Activated naive CD4-positive, alpha-beta T cell treated with anti-CD3 and anti-CD28 coated beads for 36 hours (primary cell): ENCODE measurements at places on chromosomes 1 and 21. TPM values are rescaled to one million over a fixed set of nuclear protein-coding genes. Genes with fewer than 3 reads are reported as not detected.

- H3K4me3 ChIP-seq, result no peak overlapping the region
- DNase-seq, result no peak
- peaks cover 12% of the 10 kb centered on the region for H3K36me3 ChIP-seq
- H3K27ac ChIP-seq, result no peak overlapping the region
- no peaks in the 10 kb centered on the region for H3K27me3 ChIP-seq
Measured at GRCh38 chr1:5955479-5955977, 36.7 kb downstream of the NPHP4 start.

MX2 gene
- total RNA-seq, result 32.5 TPM

GRCh38 chr1:98049370-98050135 lies 128.7 kb upstream of the DPYD start:
- H3K27me3 ChIP-seq, result peaks cover 57% of the 10 kb centered on the region
- peaks cover 36% of the 10 kb centered on the region for H3K4me1 ChIP-seq
- no peaks in the 10 kb centered on the region for H3K36me3 ChIP-seq
- no peak overlapping the region for H3K27ac ChIP-seq

- no peaks in the 10 kb centered on the region for H3K27me3 ChIP-seq
- no peak overlapping the region for H3K4me3 ChIP-seq
- no peak for DNase-seq
- H3K4me1 ChIP-seq, result peaks cover 62% of the 10 kb centered on the region
- H3K27ac ChIP-seq, result no peak overlapping the region
Measured at GRCh38 chr1:113793878-113794834, 18.1 kb downstream of the RSBN1 start.

DNA sequence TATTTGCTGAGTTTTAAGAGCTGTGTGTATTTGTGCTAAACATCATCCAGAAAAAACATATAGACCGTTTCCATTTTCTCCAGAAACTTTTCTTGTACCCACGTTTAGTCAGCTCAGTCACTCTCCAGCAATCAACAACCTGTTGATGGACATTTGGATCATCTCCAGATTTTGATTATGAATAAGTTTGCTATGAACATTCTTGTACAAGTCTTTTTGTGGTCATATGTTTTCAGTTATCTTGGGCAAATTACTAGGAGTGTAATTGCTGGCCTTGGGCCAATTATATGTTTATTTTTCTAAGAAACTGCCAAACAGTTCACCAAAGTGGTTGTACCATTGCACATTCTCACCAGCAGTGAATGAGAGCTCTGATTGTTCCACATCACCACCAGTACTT lies 221.8 kb downstream of the CENPF start:
- H3K4me3 ChIP-seq, result no peak overlapping the region
- H3K4me1 ChIP-seq, result no peaks in the 10 kb centered on the region
- H3K27me3 ChIP-seq, result no peaks in the 10 kb centered on the region
- H3K36me3 ChIP-seq, result no peaks in the 10 kb centered on the region
- no peak overlapping the region for H3K27ac ChIP-seq

DNA sequence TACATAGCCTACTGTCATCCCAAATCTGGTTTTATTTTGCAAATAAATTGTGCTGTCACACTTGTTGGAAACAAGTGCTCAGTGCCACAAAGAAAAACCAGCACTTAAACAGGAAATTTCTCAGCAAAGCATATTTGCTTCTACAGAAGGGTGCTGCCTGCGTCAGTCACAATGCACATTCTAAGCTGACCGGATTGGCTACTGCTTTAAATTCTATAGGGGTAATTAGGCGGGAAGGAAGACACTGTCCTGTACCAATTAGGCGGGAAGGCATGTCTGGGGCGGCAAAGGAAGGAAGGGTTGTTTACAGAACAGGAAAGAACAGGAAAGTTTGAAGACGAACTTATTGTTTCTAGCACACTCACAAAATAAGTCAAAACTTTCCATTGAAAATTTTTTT lies 2.8 kb downstream of the IFI16 start:
- peaks cover 35% of the 10 kb centered on the region for H3K4me1 ChIP-seq
- H3K27ac ChIP-seq, result peak overlapping the region; percentile 99

DNA sequence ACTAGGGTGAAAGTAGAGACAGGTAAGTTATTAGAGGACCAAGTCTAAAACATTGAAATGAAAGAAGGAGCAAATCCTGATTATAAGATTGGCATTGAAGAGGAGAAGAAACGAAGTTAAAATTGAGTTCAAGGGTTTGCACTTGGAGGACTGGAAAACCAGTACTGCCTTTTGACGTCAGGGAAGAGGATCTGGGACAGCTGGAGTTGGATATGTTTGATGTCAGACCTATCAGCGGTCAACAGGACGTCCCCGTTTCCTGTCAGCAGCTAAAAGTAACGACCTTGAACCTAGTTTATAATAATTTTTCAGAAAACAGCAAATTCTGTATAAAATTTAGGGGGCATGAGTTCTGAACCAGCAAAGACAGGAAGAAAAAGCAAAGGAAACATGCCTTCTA lies 1.2 kb upstream of the NID1 start:
- no peak for DNase-seq
- peaks cover 26% of the 10 kb centered on the region for H3K4me1 ChIP-seq
- no peak overlapping the region for H3K27ac ChIP-seq

- no peaks in the 10 kb centered on the region for H3K36me3 ChIP-seq
- DNase-seq, result peak; percentile 75
- H3K27me3 ChIP-seq, result peaks cover 48% of the 10 kb centered on the region
Measured at GRCh38 chr1:11858968-11859871, 475 bp upstream of the NPPB start.

DNA sequence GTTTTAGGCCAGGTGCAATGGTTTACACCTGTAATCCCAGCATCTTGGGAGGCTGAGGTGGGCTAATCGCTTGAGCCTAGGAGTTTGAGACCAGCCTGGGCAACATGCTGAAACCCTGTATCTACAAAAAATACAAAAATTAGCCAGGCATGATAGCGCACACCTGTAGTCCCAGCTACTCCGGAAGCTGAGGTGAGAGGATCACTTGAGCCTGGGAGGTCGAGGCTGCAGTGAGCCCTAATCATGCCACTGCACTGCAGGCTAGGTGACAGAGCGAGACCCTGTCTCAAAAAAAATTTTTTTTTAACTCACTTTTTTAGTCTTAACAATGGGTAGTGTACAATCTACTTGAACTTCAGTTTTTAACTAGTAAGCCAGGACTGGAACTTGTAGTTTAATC lies 137.5 kb downstream of the HS2ST1 start:
- H3K27me3 ChIP-seq, result no peaks in the 10 kb centered on the region
- H3K4me1 ChIP-seq, result peaks cover 10% of the 10 kb centered on the region
- no peak overlapping the region for H3K27ac ChIP-seq
- no peak overlapping the region for H3K4me3 ChIP-seq

DNA sequence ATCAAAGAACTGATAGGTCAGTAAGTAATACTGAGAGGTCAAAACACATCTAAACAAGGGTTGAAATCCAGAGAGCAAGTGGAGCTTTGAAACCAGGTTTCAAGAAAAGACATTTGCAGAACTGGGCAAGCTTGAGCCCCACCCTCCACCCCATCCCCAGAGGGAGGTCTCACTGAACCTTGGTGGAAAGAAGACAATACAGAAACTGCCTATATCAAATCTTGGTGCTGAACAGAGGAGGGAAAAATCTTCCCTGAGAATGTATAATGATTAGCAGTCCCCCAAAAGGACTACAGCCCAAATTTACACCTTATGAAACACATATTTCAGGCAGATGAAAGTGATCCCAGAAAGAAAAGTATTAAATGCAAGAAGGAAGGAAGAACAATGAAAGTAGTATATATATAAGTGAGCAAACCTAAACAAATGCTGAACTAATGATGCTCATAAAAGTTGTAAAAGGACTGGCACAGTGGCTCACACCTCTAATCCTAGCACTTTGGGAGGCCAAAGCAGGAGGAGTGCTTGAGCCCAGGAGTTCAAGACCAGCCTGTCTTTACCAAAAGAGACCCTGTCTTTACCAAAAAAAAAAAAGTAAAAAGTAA lies 12.4 kb downstream of the ZBTB17 start:
- H3K36me3 ChIP-seq, result peaks cover 11% of the 10 kb centered on the region
- DNase-seq, result no peak
- peak overlapping the region; percentile 97 for H3K27ac ChIP-seq

GRCh38 chr21:44949779-44950198 lies 10.0 kb downstream of the SLX9 start:
- no peak overlapping the region for H3K4me3 ChIP-seq
- peaks cover 10% of the 10 kb centered on the region for H3K36me3 ChIP-seq
- H3K27me3 ChIP-seq, result no peaks in the 10 kb centered on the region
- peaks cover 17% of the 10 kb centered on the region for H3K4me1 ChIP-seq
- no peak overlapping the region for H3K27ac ChIP-seq
- DNase-seq, result peak; percentile 92

RNU1-2 gene
- total RNA-seq, result 1,386 TPM

DNA sequence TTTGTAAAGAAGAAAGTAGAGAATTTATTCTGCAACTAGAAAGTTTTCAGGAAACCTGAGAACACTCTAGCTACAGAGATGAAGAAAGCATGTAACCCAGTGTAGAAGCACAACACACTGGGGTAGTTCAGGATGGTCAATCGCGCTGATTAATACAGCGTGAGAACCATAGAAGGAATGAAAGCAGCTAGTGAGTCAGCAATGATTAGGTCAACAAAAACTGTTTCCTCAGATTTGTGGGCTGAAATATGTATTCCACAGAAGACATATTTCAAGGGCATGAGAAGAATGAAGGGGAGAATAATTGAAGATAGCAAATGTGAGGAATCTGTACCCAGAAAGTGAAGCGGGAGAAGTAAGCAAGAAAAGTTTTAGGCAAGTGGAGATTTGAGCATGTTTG lies 97.8 kb upstream of the ADGRL2 start:
- H3K36me3 ChIP-seq, result no peaks in the 10 kb centered on the region
- no peaks in the 10 kb centered on the region for H3K4me1 ChIP-seq
- no peak overlapping the region for H3K4me3 ChIP-seq
- H3K27ac ChIP-seq, result no peak overlapping the region
- peaks cover 2% of the 10 kb centered on the region for H3K27me3 ChIP-seq

GRCh38 chr1:109368464-109368863 lies 29.3 kb downstream of the SORT1 start:
- no peaks in the 10 kb centered on the region for H3K36me3 ChIP-seq
- DNase-seq, result no peak
- peaks cover 13% of the 10 kb centered on the region for H3K4me1 ChIP-seq
- H3K27ac ChIP-seq, result no peak overlapping the region

HTR6 gene
- 0.37 TPM for total RNA-seq

DNA sequence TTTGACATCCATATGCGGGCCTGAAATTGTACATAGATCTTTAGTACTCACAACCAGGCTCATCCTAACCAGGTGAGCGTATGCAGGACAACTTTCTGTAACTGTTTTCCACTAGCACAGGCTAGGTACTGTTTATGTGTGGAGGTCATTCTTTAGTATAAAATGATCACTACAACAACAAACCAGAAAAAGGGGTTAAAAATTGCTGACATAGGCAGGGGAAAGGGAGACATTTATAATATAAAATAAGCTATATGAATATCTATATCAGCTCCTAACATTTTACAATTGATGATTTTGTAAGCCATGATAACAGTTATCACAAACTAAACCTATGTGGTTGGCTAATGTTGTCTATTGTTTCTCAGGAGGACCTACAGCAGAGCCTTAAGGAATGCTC lies 37.6 kb downstream of the RGS5 start:
- no peaks in the 10 kb centered on the region for H3K4me1 ChIP-seq
- no peaks in the 10 kb centered on the region for H3K27me3 ChIP-seq
- H3K4me3 ChIP-seq, result no peak overlapping the region
- H3K36me3 ChIP-seq, result peaks cover 2% of the 10 kb centered on the region

DNA sequence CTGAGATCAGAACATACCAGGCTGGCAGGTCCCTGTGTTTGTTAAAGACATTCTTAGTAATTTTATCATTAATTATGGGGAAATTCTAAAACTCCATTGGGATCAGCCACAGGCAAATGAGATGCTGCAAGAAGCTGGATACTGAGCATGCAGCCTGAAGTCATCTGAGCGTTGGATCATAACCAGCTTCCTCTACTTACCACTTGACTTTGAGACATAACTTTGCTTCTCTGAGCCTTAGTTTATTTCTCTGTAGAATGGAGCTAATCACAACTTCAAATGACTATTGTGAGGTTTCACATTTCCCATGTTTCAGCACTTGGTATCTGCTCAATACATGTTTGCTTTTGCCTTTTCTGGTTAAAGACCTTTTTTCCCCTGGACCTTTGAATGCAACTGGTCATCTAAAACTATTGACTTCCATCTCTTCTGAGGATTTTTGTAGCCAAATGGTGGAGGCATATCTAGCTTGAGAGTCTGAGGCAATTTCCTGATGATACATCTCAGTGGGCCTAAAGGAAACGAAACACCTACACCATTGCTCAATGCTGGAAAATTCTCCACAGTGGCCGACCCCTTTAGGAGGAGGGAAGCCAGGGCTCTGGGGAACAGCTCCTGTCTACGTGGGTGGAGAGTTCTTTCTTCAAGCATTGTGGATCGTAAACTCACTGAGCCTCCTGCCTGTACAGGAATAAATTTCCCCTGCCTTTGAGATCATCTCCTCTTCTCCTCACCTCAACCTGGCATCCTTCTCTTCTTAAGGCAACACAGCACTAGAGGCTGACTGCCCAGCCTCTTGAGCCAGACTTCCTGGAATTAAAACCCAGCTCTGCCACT lies 109.1 kb upstream of the HOOK1 start:
- no peak overlapping the region for H3K27ac ChIP-seq
- H3K4me3 ChIP-seq, result no peak overlapping the region
- DNase-seq, result no peak
- no peaks in the 10 kb centered on the region for H3K27me3 ChIP-seq
- H3K4me1 ChIP-seq, result no peaks in the 10 kb centered on the region
- no peaks in the 10 kb centered on the region for H3K36me3 ChIP-seq

PTGFRN gene
- total RNA-seq, result 24.0 TPM

- H3K4me1 ChIP-seq, result no peaks in the 10 kb centered on the region
- H3K27ac ChIP-seq, result no peak overlapping the region
- H3K36me3 ChIP-seq, result no peaks in the 10 kb centered on the region
- H3K4me3 ChIP-seq, result no peak overlapping the region
- H3K27me3 ChIP-seq, result no peaks in the 10 kb centered on the region
- DNase-seq, result no peak
Measured at GRCh38 chr1:43206600-43207228, 34.6 kb downstream of the CFAP57 start.

NAXE gene
- 84.6 TPM for total RNA-seq

DNA sequence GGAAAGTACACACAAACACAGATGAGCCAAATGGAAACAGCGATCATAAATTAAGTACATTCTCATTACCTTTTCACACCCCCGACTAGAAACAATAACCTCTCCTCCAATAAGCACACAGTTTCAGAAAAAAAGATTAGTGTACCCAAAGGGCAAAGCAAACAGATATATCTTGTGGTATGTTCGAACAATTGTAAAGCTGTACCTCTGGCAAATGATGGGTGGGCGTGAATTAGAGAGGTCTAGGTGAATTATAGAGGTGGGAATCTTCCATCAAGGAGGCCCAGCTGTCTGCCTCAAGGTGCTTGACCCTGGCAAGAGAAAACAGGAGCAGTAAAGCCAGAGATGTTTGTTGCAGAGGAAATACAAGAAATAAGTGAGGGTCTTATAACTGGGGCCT lies 715.3 kb upstream of the NEGR1 start:
- no peak for DNase-seq
- no peak overlapping the region for H3K4me3 ChIP-seq
- no peaks in the 10 kb centered on the region for H3K36me3 ChIP-seq

- DNase-seq, result peak; percentile 50
- H3K4me1 ChIP-seq, result peaks cover 22% of the 10 kb centered on the region
- no peak overlapping the region for H3K27ac ChIP-seq
- no peaks in the 10 kb centered on the region for H3K36me3 ChIP-seq
- peak overlapping the region; percentile 37 for H3K4me3 ChIP-seq
Measured at GRCh38 chr1:6448749-6449631, 17.0 kb downstream of the TNFRSF25 start.
